Upper lobe of right lung (tissue), 1 donor: ENCODE measurements at places on chromosomes 3 and 15.

- DNase-seq, result no peak
Observed at GRCh38 chr3:111750278-111750884, 108.7 kb upstream of the PHLDB2 start.

- no peak for DNase-seq
Observed at GRCh38 chr3:185330644-185331043, 32.3 kb upstream of the MAP3K13 start.

- no peak for DNase-seq
Observed at GRCh38 chr3:71360764-71361163, 222.8 kb downstream of the FOXP1 start.

GRCh38 chr3:170178651-170179050 lies 2.9 kb downstream of the PHC3 start:
- DNase-seq, result no peak

GRCh38 chr3:181610973-181611265 lies 100.8 kb upstream of the SOX2 start:
- no peak for DNase-seq

- DNase-seq, result no peak
Observed at GRCh38 chr3:10505791-10506585, 602 bp upstream of the ATP2B2 start.

DNA sequence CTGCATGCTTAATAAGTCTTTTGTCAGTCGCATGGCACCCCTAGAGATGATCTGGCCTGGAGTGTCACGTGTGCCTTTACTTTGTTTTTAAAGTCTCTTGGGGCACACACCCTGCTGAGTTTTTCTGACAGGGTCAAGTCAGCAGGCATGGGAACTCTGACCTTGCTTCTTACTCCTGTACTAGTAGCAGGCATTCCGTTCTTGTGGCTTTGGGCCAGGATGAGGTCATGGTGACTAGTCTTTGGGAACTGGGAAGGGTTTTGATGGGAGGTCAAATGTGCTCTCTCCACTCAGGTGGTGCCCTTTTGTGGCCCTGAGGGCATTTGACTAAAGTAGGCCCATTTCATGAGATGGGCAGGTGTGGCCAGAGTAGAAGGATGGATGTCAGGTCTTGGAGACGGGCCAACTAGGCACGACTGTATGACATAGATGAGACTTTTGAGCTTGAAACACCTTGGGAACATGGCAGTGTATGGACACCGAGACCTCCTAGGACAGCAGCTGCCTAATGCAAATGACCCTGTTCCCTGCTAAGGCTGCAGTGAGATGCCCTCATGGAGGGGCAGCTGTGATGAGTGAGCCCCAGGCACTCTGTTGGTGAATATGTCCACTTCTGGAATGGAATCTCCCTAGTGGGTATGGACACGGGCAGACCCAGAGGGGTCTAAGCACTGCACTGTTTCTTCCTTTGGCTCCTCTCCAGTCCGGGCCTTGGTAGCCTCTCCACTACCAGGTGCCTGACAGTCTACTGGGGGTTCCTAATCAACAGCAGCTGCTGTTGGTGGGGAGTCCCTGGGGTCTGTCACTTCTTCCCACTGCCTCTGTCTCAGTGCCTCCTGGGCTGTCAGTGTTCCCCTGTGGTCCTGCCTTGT lies 16.4 kb downstream of the SRPRB start:
- no peak for DNase-seq
